ENCODE measurements at places on chromosomes 11 and 22.
A peak's percentile ranks its signal among the peaks of the same experiment; 100 is the strongest.

GRCh38 chr11:19729141-19729540 lies 16.5 kb downstream of the NAV2 start:
- no peak for DNase-seq

DNA sequence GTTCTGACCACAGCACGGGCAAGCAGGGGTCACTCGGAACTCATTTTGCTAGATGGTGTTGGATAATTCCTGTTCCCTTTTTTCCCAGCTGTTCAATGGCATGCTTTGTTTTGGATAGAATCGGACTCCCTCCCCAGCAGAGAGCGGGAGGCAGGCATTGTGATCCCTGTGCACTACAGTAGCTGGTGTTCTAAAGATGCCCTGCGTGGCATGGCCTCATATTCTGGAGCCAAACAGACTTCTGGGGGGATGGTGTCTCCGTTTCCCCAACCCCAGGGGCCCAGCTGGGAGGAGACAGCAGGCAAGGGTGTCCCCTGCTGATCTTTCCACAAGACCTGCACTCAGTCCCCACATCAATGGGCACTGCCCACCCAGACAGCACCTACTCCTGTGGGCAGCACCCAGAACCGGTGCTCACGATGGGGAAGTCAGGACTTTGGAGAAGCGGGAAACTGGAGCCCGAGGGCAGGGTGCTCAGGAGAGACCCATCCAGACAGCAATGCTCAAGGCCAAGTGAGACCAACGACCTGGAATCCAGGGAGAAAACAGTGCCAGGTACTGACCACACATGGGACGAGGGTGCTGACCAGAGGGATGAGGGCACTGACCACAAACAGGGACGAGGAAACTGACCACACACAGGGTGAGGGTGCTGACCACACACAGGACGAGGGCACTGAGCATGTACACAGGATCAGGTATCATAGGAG lies 934.9 kb downstream of the BRD1 start:
- DNase-seq: no peak

- no peak for DNase-seq
These were observed 84.0 kb downstream of the RPS6KA4 start for GRCh38 chr11:64443001-64443400.

DNA sequence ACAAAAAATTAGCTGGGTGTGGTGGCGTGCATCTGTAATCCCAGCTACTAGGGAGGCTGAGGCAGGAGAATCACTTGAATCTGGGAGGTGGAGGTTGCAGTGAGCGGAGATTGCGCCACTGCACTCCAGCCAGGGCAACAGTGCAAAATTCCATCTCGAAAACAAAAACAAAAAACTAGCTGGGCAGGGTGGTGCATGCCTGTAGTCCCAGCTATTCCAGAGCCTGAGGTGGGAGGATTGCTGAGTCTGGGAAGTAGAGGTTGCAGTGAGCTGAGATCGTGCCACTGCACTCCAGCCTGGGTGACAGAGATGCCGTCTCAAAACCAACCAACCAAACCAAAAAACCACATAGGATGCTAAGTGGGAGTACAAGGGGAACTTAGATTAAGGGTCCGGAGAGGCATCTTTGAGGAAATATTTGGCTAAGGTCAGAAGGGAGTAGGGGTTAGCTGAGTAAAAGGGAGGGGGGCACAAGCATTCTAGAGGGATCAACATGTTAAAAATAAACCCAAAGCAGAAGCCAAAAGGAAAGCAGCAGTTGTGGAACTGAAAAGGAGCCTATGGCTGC lies 10.2 kb downstream of the PHF5A start:
- no peak for DNase-seq

DNA sequence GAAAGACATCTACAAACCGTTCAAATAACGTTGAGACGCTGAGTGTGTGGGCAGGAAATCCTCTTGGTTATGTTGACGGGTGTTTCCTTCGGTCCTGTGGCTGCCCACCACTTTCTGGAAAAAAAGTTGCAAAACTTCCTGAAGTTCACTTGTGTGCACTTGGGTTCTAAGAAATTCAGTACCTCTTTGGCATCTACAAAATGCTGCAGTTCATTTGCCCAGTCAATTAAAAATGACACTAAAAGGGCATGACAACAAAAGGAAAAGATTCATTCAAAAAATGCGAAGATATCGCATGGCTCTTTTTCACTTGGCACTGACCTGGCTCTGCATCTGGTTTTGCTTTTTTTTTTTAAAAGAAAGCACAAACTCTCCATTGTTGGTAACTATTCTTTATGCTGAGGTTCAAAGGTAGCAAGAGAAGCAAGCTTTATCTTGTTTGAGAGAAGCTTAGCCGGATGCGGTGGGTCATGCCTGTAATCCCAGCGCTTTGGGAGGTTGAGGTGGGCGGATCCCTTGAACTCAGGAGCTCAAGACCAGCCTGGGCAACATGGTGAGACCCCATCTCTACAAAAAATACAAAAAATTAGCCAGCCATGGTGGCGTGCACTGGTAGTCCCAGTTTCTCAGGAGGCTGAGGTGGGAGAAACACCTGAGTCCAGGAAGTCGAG lies 10.6 kb upstream of the XBP1 start:
- peak; percentile 80 for DNase-seq

DNA sequence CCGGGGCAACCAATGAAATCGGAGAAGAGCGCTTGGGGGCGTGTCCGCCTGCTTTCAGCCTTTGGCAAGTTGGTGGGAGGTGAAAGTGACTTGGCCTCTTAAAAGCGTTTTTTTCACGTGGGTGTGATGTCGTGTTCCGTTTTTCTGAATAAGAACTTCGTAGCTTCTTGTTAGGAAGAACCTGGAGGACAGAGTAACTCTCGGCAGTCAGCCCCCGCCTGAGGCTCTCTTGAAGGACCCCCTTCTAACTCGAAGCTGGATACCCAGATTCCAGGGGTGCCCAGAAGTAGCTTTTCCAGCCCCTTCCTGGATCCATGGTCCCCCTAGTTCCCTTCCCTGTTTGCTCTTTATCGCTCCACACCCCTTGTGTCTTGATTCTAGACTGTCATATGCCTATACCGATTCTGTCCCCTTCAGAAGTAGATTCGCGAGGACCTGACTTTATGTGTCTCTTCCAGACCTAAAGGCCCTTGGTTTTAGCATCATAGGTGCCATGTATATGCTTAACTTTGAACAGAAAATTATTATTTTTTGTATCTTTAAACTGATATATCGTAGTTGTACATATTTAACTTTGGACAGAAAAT lies 915 bp upstream of the OSBP start:
- no peak for DNase-seq

GRCh38 chr11:107563702-107564101 lies 1.8 kb downstream of the ALKBH8 start:
- peak; percentile 30 for DNase-seq

DNA sequence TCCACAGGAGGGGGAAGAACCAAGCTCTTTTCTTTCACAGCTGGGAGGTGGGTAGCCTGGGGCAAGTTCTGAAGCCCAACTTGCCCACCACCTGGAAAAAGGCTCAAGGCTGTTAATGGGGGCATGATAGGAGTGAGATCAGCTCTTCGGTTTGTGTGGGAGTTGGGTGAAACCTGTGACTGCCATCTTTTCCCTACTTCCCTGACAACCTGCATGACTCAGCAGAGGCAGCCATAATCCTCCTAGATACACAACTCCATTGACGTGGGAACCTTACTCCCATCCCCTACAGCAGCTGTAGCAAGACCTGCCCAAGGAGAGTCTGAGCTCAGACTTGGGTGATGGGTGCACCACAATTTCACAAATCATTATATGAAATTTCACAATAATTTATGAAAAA lies 13.3 kb upstream of the OOSP4B start:
- no peak for DNase-seq

Measured in CD8-positive, alpha-beta T cell (primary cell).